ENCODE measurements at places on chromosomes 7 and 10.

DNA sequence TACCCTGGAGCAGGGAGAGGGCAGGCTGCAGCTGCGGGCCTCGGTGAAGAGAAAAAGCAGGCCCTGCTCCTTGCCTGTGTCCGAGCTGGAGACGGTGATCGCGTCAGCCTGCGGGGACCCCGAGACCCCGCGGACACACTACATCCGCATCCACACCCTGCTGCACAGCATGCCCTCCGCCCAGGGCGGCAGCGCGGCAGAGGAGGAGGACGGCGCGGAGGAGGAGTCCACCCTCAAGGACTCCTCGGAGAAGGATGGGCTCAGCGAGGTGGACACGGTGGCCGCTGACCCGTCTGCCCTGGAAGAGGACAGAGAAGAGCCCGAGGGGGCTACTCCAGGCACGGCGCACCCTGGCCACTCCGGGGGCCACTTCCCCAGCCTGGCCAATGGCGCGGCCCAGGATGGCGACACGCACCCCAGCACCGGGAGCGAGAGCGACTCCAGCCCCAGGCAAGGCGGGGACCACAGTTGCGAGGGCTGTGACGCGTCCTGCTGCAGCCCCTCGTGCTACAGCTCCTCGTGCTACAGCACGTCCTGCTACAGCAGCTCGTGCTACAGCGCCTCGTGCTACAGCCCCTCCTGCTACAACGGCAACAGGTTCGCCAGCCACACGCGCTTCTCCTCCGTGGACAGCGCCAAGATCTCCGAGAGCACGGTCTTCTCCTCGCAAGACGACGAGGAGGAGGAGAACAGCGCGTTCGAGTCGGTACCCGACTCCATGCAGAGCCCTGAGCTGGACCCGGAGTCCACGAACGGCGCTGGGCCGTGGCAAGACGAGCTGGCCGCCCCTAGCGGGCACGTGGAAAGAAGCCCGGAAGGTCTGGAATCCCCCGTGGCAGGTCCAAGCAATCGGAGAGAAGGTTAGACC is 138.0 kb upstream of the STK17A start:
- DNase-seq, result no peak

GRCh38 chr10:62386356-62387320 is 12.5 kb downstream of the ZNF365 start:
- DNase-seq, result no peak

GRCh38 chr10:131767716-131768115 is 133.1 kb upstream of the PPP2R2D start:
- no peak for DNase-seq

DNA sequence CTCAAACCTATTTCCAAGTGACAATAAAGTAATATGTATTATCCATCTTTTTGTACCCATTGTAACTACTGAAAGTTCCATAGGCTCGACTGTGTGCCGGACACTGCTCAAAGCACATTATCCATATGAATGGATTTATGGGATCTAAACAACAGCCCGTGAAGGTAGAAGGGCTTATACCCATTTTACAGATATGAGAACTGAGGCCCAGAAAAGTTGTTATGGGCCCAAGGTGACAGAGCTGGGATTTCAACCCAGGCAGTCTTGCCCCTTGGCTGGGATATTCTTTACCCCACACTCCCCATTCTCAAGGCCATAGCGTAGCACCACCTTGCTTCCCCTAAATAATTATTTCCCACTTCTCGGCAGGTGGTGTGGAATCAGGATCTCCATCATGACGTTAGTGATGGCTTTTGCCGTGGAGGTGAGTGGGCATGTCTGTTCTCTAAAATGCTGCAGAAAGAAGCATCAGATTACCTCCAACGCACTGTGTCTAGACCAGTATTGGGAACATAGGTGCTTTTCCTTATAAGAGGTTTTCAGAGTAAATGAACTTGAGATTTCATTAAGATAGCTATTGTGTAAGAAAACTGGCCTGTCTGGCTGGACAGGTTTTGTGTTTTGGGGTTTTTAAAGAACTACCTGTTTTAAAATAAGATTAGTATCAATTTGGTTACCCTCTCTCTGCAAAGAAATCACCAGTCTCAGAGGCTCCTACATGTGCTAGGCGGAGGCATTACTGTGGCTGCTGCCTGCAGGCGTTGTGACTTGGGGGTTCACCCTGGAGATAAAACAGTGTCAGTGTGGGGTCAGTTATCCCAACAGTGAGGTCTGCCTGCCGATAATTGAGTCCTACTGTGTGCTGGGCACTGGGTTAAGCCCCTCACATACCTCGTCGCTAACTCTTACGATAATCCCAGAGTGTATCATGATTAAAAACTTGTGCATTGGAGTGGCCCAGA is 85.1 kb upstream of the SDK1 start:
- no peak for DNase-seq

DNA sequence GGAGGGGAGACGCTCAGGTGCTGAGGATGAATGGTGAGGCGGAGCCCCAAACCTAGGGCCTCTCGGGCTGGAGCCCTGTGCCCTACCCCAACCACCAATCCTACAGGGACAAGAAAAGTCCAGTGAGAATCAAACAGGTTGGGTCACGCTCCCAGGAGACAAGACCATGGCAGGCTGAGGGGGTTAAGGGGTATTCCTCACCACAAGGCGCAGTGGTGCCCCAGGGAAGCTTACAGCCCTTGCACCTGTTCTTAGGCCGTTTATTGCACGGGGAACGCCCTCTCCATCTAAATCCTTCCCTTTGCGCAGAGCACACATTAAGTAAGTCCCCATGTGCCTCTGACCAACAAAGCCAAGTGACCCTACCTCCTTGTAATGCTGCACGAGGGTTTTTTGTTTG is 3.5 kb downstream of the FZD9 start:
- no peak for DNase-seq

DNA sequence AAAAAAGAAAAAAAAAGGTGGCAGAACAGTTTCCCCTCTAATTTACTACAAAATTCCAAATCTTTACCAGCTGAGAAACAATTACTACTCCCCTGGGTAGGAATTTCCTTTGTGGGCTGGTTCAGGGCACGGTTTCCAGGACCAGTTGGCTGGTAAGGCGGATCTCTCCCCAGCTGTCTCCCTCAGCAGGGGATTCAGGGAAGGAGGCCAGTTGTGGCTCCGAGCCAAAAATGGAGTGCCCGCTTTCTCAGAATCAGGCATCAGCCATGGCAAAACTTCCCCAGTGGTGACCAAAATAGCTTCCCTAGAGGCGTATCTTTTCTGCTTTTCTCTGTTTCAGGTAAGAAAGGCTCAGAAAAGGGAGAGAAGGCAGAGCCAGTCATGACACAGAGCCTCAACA is 91.2 kb downstream of the ZNF22 start:
- DNase-seq, result no peak

DNA sequence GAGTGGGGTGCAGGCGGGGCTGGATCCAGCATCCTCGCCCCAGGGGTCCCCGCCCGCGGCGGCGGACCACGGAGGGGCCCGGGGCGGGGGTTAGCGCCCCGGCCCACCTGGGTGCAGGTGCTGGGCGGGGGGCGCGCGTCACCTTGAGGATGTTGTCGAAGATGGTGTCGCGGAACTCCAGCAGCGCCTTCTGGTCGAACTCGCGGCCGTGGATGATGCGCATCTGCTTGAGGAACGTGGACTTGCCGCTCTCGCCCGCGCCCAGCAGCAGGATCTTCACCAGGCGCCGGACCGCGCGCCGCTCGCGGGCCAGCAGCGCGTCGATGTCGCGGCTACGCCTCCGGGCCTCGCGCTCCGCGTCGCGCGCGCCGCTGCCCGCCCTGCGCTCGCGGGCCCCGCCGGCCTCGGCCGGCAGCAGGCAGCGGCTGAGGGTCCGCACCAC is 376 bp downstream of the GNA12 start:
- no peak for DNase-seq

- no peak for DNase-seq
These were observed 32.1 kb downstream of the FAS start for GRCh38 chr10:89022734-89023133.

- DNase-seq, result no peak
These were observed 7.6 kb upstream of the MRC1 start for GRCh38 chr10:17801507-17801906.

GRCh38 chr7:79471699-79472098 is 18.2 kb upstream of the MAGI2 start:
- DNase-seq, result no peak

DNA sequence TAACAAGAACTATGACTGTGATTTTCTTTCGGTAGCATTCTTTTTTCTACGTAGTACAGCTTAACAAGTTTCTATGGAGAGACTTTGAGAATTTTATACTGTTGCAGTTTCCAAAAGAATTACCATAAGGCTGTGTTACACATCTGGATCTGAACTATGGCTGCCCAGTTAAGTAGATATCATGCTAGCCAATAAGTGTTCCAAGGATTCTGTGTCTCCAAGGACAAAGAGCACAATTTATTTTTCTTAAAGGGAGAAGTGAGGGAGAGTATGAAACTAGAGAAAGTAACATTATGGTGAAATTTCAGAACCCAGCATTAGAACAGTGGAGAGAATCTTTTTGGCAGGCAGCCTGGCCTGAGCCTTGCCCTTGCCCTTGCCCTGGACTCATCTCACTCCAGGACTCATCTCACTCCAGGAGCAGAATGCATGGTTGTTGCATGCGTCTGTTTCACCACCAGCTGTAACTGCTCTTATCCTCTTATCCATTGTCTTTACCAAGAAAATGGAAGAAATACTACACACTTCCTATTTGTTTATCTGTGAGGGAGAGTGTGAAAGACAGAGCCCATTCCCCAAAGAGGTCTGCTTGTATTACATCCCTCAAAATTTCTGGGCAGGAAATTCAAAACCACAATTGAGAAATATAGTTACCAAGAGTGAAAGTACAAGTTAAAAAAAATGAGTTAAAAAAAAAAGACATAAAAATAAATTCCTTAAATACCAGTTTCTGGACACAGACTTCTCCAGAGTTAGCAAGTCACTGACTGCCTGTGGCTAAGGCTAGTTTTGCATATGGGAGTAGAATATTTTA is 1067.5 kb downstream of the NRG3 start:
- DNase-seq, result no peak

DNA sequence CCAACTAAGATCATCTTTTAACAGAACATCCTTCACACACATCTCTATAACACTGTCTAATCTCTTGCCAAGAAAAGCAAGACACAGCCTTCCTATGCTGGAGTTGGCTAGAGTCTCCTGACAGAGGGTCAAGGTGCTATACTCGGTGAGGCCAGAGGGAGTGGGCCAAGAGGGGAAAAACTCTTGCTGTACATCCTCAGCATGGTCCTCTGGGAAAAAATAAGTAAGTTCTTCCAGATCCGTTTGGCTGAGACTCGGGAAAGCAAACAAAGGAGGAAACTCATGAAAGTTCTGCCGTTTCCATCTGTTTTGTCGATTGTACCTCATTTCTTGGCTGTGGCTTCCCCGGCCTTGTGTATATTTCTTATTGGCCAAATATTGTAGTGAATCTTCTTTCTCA is 33.9 kb downstream of the VWDE start:
- DNase-seq, result no peak

DNA sequence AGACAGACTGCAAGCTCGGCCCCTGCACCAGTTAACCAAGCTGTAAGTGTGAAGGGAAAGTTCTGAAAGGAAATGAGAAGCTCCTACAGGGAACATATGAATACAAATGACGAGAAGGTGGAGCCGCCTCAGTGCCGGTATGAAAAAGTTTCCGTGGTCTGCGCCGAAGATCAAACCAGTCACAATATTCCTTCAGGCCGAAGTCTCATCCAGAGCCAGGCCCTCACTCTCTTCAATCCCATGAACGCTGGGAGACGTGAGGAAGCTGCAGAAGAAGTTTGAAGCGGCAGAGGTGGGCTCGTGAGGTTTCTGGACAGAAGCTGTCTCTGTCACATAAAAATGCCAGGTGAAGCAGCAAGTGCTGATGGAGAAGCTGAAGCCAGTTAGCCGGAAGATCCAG is 71.9 kb downstream of the CFAP46 start:
- DNase-seq, result no peak

GRCh38 chr7:150716368-150716767 is at the start of gene GIMAP1:
Gene GIMAP1, plus strand, starts transcription at chr7:150716613. Its CDS starts 2,435 bp downstream, at chr7:150719048.
- no peak for DNase-seq
